ENCODE measurements at places on chromosomes 3 and 15.
A peak's percentile ranks its signal among the peaks of the same experiment; 100 is the strongest.

- no peak for DNase-seq
Measured at GRCh38 chr3:24410860-24411259, 83.8 kb downstream of the THRB start.

GRCh38 chr3:41176596-41176995, 22.7 kb upstream of the CTNNB1 start:
- no peak for DNase-seq

GRCh38 chr3:147157631-147158030, 248.7 kb downstream of the ZIC4 start:
- DNase-seq = no peak

GRCh38 chr15:84955089-84955848, 26.4 kb upstream of the PDE8A start:
- peak; percentile 6 for DNase-seq

DNA sequence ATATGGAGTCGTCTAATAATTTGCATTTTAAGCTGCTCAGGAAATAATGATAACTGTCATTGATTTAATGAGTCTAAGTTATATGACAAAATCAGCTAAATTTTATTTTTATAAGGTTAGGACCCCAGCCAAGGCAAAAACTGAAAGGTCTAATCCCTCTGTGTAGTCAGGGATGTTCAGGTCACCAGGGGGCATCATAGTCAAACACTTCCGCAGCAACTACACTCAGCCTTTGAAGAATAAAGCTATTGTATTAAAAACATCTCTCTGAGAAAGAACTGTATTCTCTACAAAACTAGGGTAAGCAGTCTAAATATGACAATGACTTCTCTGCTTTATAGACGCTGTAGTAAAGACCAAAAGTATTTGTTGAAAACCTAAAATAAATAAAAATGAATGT, 15.0 kb downstream of the INTS14 start:
- DNase-seq = no peak

DNA sequence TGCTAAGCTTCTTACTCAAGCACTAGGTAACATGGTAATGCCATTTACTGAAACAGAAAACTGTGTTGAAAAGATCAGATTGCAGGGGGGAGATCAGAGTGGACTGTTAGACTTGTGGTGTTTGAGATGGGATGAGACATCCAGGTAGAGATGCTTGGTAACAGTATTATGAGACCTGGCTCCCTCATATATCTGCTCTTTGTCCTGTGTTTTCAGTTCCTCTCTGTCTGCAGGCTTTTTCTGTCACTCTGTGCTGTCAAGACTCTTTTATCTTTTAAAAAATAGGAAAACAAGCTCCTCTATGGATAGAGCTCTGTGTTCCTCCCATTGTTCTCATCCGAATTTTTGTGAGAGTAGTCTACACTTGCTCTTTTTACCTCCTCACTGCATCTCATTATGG, 48.1 kb downstream of the CALML4 start:
- no peak for DNase-seq

DNA sequence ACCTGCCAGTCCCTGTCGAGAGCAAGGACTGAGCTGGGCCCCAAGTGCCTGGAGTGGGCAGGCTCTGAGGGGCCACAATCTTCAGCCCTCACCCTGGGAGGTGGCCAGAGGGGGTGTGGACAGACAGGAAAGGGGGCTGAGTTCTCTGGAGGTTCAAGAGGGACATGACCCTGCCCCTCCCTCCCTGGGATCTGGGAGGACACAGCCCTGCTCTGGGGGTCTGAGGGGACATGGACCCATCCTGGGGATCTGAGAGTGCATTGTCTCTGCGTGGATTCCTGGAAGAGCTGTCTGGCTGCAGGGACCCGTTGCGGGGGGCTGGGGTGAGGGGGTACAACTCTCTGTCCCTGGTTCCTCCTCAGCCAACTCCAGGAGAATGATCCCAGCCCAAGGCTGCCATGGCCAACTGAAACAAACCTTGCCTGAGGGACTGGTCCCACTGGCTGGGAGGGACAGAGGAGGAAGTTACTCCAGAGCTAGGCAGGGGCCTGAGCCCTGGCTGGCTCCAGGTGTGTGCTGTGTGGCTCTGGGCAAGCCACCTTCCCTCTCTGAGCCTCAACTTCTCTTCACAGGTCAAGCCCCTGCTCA, 29.0 kb downstream of the PTH1R start:
- DNase-seq = no peak

Measured in CD4-positive, alpha-beta T cell treated with Interleukin-4 for 4 hours (primary cell).